CD4-positive, alpha-beta T cell treated with Interleukin-6 for 4 hours (primary cell): ENCODE measurements at places on chromosomes 2 and 18.

- peak; percentile 49 for DNase-seq
Measured at GRCh38 chr2:147845411-147845971, 662 bp downstream of the ACVR2A start.

GRCh38 chr2:218375212-218375611, 6.9 kb upstream of the SLC11A1 start:
- DNase-seq, result no peak

DNA sequence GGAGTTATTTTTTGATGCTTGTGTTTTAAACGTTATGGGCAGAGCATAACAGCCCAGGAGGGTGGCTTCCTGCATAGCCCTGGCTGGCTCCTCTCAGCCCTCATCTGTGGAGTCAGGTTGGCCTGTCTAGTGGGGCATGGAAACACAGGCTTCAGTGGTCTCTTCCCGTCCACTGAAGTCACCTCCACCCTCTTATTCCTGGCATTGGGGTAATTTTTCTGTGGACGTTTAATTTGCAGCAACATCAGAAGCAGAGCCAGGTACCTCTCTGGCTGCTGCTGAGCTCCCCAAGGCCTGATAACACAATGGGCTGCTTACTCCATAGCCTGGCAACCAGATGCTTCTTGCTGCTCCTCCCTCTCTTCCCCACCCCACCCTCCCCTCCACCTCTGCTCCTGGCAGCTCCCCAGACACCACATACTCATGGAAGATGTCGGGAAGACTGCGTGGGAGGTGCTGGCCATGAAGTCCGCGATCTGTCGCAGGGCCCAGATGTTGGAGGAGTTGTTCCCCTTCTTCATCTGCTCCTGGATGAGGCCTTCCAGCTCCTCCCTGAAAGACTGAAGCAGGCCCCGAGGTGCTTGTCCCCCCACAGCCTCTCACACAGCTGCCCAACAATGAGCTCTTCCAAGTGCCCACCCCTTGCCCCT, 64.0 kb downstream of the ADD2 start:
- no peak for DNase-seq

DNA sequence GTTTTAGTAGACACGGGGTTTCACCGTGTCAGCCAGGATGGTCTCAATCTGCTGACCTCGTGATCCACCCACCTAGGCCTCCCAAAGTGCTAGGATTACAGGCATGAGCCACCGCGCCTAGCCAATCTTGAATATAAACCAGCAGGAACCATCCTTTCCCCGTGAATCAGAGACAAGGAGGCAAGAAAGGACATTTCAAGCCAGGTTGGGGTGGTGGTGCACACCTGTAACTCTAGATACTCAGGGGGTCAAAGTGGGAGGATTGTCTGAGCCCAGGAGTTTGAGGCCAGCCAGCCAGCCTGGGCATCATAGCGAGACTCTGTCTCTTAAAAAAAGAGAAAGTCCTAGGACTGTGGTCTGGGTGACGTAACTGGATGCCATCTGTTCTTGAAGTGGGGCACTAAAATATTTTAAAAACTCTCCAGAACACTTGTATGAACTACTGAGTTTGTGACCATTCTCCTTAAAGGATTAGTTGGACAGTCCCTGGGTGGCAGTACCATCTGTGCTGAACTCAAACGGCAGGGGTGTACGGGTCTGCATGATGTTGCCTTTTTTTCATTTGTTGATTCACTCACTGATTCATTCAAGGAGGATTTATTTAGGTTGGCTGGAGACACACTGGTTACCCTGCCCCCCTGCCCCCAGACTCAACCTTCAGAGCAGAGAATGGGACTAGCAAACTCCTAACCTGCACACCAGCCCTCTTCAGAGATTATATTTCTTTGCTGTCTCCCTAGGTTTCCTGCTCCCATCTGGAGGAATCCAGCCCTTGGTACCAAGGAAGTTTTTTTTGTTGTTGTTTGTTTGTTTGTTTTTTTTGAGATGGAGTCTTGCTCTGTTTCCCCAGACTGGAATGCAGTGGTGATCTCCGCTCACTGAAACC, 2.9 kb upstream of the TLX2 start:
- DNase-seq, result no peak

DNA sequence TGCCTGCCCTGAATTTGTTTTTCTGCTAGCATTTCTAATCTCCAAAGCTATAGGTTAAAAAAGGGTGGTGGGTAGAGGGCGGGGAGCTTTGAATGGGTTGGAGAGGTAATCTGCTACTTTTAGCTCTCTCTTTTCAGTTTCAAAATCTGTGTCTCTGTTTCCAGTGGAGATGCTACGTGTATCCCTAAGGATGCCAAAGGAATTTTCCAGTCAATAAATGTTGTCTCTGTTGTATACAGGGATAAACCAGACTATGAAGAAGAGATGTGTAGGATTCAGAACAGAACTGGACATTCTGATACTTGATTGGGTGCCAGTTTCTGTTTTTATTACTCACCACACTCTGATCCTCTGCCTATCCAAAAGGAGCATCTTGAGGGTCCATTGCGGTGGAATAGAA, 50.1 kb downstream of the TMEM178A start:
- DNase-seq, result no peak

DNA sequence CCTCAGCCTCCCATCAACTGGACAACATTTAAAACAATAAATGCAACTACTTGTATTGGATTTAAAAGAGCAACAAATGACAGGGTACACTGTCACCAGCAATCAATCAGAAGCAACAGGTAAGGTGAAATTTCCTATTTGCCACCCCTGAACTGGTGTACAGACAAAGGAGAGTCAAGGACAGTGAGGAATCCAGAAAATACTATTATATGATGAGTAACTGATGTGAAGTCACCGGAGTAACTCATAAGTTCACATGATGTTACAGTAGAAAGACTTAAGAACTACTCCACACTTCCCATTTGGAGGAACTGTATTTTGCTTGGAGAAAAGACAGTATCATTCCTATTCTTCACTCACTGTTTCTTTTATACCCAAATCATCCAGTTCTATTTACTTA, 4.1 kb upstream of the STAT1 start:
- no peak for DNase-seq

DNA sequence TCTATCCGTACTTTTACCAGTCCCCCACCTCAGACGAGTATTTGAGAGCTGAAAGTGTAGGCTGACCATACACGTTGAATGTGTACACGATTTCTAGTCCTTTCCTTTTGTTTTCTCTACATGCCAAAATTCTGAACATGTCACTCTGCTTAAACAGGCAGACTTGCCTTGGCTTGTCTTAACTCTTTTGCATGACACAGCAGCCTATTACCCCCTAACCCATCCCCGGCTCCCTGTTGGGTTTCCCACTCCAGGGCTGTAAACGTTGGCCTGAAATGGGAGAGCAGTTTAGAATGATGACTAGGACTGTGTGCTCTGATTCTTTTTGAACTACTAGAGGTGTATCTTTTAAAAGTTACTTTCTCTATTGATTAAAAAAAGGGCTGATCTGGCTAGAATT, 19.1 kb downstream of the MTCL1 start:
- DNase-seq, result no peak

DNA sequence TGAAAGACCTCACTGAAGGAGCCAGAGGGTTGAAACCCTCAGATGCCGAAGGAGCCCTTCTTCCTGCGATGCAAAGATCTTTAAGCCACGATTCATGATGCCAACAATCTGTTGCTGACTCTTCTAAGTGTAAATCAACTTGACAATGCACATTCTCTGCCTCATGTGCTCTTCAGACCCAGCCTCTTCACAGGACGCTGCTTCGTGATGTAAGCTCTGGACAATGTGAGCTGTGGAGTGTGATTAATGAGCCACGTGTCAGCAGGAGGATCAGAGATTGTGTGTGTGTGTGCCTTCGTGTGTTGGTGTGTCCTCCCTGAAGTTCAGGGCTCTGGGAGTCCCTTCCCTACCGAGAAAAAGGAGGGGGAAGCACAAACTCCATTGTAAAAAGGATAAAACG, 26.5 kb upstream of the TWIST2 start:
- DNase-seq, result no peak

DNA sequence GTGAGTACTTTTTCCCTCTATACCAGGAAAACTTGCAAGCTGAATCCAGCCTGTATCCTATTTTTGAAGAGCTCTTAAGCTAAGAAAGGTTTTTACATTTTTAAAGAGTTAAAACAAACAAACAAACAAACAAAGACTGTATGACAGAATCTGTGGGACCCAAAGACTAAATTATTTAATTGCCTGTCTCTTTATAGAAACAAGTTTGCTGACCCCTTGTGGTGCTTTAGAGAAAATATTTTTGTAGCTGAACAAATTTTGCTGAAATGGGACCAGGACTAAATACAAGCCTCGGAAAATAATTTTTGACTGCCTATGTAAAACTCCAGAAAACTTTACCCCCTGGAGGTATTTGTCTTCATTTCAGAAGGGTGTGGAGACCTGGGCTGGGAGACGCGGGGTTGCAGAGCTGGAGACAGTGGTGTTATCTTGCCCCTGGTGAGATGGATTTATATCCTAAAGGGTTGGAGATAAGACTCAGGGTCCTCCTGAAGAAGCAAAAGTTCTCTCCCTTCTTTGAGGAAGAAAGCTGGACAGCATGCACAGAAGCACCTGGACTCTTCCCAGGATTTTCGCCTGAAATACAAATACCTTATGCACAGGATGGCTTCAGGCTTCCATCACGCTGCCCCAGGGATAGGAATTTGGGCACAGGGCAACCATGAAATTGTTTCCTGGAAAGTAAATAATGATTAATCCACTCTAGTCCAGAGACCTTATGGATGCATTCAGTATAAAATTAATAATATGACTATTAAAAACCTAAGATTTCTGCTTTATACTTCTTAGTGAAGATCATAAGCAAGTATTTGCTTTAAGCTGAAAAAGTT, 54.3 kb downstream of the TMX3 start:
- no peak for DNase-seq

DNA sequence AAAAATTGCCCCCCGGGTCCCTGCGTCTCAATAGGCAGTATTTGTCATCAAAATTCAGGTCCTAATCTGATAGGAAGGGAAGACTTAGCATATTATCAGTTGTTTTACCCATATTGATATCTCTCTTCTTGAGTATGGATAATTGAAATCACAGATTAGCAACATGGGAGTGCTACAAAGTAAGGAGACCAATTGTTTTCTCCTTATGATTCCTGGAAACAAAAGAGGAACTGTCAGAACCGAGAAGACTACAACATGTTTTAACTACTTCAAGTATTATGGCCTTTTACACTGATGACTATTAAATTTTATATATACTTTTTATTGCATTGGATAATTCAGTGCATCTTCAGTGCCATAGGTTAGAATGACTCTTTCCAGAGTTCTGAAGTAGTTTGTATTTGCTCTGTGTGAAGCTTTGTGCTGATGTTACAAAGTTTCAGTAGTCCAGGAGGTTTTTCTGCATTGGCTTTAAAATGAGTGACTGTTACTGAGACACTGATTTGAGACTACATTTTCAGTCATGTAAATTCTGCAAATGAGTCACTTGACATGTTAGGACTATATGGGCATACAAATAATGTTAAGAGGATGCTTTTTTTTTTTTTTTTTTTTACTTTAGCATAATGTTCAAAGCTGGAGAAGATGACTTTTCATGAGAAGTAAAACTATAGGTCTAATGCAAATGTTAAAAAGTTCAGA, 19.7 kb upstream of the TLK1 start:
- no peak for DNase-seq

- DNase-seq, result no peak
Measured at GRCh38 chr2:205058409-205058808, 513.1 kb downstream of the PARD3B start.

DNA sequence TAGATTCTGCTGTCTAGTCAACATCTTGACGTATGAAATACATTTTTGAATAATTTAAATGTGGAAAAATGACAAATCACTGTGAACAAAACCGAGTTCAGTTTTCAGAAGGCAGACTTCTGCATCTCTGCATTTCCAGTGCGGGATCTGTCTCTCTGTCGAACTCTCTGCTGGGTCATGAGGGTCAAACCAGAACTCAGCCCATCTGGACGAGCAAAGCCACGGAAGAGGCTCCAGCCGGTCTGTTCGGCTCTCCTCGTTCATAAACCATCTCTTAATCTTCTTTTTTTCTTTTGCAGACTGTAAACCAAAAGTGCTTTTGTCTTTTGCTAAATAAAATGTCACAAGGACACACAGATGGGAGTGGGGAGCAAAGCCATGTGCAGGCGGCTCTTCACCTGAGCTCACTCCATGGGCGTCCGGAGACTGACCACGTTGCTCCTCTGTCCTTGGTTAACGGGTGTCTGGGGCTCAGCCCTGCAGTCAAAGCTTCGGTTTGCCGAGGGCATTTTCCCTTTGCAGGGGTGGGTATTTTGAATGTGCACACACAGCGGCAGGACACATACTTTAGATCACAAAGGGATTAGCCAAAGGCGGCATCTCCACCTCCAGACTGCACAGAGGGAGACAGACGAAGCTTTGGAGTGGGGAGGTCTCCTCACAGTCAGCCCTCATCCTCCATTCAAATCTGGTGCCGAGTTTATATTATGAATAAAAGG, 737.9 kb upstream of the SALL3 start:
- DNase-seq, result no peak
